ENCODE measurements at places on chromosomes 7 and 10. TPM values are rescaled to one million over a fixed set of nuclear protein-coding genes. Genes with fewer than 3 reads are reported as not detected.

NUTM2B gene
- total RNA-seq: 6.8 TPM

TWIST1 gene
- not detected for total RNA-seq

DNA sequence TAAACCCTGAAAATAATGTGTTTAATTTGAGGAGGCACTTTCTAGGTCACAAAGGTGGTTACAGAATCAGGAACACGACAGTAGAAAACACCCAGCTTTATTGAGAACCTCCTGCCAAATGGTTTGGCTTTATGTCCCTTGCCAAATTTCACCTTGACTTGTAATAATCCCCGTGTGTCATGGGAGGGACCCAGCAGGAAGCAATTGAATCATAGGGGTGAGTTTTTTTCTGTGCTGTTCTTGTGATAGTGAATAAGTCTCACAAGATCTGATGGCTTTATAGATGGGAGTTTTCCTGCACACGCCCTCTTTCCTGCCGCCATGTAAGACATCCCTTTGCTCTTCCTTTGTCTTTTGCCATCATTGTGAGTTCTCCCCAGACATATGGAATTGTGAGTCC is 193.8 kb upstream of the KLF6 start:
- no peak for DNase-seq

DNA sequence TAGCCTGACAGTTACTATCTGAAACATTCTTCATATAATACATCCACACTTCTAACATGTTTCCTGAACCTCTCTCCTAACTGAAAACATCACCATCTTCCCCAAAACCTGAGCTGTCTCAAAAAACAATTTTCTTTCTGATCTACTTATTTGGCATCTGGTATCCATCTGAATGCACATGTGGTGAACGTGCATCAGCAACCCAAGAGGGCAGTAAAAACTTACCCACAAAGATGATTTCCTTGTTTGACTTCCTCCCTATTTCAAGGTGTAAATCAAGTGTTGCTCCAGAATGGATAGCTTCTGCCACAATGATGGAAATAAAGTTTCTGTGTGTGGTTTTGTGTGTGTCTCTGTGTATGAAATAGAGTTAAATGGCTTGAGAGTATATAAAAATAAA is 500.4 kb downstream of the MAGI2 start:
- no peak for DNase-seq

PVRIG gene
- 4.3 TPM for total RNA-seq

GRCh38 chr10:2399482-2399881 is 662.2 kb upstream of the ADARB2 start:
- DNase-seq: no peak

GRCh38 chr7:96546426-96546825 is 163.2 kb downstream of the SEM1 start:
- no peak for DNase-seq

- no peak for DNase-seq
Measured at GRCh38 chr7:128022631-128023532, 8.4 kb downstream of the LRRC4 start.

PARP12 gene
- 20.9 TPM for total RNA-seq

IRF5 gene
- 3.7 TPM for total RNA-seq

PRRT4 gene
- total RNA-seq: 0.16 TPM

GRCh38 chr10:34526758-34527730 is 288.1 kb downstream of the PARD3 start:
- no peak for DNase-seq

DNA sequence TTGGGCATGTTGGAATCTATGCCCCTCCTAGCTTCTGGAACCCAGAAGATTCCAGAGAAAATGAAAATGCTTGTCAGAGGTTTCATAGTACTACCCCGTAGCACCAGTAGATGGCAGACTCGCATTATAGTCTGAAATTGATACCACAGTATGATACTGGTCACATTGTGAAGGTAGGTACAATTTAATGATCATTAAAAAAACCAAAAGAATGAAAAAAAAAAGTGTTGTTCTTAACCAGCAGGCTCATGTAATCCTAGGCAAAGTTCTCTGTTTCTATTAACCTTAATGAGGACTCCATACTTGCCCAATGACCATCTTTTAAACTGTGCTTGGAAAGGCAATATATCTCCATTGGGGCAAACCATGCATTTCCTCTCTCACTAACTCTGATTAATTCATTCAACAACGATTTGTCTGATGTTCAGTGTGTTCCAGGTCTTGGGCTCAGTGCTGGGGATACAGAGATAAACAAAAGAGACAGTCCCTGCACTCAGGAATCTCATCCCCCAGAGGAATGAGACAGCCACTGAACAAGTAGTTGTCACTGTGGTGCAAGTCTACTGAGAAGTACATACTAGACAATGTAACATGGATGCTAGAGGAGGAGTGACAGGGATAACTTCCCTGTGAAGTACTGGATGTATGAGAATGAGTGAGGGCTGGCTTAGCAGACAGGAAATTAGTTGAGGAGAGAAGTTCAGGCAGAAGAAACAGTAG is 223.5 kb upstream of the PHYHIPL start:
- peak; percentile 36 for DNase-seq

GRCh38 chr10:100750291-100751210 is 5.2 kb downstream of the PAX2 start:
- no peak for DNase-seq

DNA sequence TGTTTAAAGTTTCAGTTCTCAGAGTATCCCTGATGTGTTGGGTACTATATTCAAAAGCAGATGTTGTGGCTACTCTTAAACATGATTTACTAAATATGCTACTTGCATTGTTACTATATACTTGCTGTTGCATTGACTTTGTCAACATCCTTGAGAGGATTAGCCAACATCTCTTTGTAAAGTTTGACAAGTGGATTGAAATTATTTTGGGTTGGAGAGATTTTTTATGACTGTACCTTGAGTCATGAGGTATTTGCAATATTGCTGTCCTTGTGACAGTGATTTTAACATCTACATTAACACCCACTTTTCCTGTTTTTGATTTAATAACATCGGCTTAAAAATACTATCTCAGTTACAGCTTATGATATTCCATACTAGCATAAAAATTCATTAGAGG is 31.9 kb downstream of the MRC1 start:
- no peak for DNase-seq

PLEKHA1 gene
- 20.9 TPM for total RNA-seq

EMX2 gene
- total RNA-seq: 0.95 TPM

NPC1L1 gene
- not detected for total RNA-seq

DNA sequence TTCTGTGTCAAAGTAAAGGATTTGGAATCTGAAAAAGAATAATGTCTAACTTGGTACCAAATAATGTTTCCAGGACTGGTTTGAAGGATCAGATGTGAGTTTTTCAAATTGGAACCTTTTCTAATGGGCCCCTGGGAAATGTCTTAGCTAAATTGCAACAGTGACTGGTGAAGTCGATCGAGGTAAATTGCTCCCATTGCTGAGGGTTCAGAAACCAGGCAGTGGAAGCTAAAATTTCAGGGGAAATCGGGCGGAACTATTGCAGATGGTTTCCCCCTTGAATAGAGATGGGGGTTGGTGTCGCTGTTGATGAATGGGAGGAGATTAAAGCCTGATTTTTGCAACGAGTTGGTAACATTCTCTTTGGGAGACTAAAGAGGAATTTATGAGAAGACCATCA is 112.7 kb downstream of the SND1 start:
- DNase-seq: no peak

DNA sequence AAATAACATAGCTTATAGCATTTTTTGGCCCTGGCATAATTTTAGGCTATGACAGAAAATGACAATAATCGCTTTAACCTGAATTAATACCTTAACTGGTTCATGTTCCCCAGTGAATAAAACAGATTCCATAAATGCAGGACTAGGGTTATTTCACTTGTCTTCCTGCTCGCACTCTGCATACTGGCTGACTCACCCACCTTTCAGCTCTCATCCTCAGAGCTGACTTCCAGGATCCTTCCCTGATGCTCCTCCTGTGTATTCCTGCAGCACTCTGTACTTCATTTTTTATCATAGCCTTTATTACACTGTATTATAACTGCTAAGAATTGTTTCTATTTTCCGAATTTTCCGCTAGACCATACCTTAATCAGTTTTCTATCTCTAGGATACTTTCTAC is 123.7 kb downstream of the AVL9 start:
- no peak for DNase-seq

CNNM1 gene
- total RNA-seq: 0.64 TPM

ZNF467 gene
- total RNA-seq: 4.0 TPM

- DNase-seq: no peak
Measured at GRCh38 chr10:13542533-13542932, 13.7 kb upstream of the BEND7 start.

DNA sequence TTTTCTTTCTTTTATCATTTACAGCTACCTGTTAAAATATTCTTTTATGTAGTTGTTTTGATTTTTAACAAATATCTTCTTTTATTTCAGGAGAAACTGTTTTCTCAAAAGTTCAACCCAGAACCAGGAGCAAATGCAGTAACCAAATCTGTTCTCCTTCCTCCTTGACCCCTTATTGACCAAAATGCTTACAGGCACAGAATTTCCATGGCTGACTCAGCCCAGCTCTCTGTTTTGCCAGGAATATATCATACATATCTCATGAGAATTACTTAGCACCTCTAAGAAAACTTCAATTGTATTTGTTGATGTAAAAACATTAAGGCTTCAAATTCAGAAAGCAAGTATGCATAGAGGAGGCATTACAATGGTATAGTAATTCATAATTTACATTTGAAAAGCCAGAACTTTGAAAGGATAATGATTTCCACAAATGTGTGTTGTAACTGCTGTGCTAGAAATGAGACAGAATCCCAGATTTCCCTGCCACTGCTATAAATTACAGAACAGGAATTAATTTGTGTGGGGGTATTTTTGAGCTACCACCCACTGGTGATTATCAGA is 2.2 kb downstream of the GSAP start:
- no peak for DNase-seq

PPP1R9A gene
- 18.3 TPM for total RNA-seq

- peak; percentile 12 for DNase-seq
Measured at GRCh38 chr10:46171661-46172060, 115.1 kb upstream of the ANTXRL start.

DNA sequence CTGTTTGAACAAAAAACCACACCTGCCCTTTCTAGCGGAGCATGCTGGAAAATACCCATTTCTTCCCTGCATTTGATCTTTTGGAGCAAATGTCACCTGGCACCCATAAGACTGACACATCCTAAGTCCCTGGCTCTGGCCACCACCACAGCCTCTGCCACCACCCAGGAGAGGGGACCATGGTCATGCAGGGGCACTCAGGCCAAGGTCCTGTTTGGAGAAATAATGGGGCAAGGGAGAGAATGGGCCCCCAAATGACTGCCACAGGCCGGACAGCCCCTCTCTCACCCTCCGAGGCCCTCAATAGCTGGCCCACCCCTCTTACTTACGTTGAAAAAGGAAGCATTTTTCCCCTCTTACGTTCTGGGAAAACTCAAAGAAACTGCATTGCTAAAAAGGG is 35.4 kb downstream of the RGS10 start:
- DNase-seq: no peak

- DNase-seq: no peak
Measured at GRCh38 chr7:131454498-131454897, 101.9 kb downstream of the PODXL start.

DNA sequence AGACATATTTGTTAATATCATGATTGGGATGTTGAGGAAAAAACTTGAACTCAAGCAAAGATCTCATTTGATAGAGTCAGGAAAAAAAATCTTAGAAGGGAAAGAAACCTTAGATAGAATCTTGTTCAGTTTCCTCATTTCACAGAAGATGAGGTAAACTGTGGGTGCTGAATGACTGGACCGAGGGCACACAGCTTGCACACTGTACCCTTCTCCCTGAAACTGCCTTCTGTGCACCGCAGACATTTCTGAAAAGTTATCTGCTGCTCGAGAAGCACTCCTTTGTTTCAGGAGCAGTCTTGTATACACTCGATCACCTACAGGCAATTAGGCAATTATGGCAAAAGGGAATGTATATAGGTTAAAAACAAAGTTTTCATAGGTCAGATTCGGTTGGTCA is 167.4 kb downstream of the SKAP2 start:
- DNase-seq: no peak

- DNase-seq: peak; percentile 32
Measured at GRCh38 chr7:129949292-129950133, 3.2 kb downstream of the UBE2H start.

- DNase-seq: no peak
Measured at GRCh38 chr7:45224832-45225231, 67.2 kb downstream of the RAMP3 start.

DNA sequence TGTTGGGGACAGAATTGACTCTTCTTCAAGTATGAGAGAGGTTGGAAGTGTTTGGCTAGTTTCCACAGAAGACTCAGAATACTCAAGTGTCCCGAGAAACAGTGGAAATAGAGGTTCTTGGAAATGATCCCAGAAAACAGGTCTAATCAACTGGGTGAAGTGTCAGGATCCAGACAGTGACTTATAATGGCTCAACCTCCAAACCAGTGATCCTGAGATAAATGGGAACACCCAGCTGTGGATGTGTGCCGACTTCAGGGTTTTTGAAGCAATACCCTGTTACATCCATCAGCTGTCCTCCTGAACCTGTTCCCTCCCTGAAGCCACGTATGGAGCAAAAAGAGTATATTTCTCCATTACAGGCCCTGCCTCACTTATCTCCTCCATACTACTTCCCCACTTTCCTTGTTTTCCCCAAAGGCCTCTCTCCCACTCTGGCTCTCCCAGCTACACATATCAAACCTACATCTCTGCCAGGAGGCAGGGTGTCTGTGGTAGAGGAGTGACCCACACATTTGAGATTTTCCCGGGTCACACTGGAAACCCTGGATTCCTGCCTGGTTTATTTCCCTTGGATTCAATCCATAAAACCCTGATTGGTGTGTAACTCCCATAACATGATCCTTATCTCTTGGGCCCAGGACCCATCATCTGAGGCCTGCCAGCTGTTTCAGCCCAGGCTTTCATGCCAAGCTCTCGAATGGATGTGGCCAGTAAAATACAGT is 17.6 kb upstream of the ELOVL3 start:
- DNase-seq: no peak

GRCh38 chr10:4254101-4254994 is 469.3 kb upstream of the KLF6 start:
- no peak for DNase-seq

DEPP1 gene
- 109 TPM for total RNA-seq

BICC1 gene
- 0.60 TPM for total RNA-seq

DNA sequence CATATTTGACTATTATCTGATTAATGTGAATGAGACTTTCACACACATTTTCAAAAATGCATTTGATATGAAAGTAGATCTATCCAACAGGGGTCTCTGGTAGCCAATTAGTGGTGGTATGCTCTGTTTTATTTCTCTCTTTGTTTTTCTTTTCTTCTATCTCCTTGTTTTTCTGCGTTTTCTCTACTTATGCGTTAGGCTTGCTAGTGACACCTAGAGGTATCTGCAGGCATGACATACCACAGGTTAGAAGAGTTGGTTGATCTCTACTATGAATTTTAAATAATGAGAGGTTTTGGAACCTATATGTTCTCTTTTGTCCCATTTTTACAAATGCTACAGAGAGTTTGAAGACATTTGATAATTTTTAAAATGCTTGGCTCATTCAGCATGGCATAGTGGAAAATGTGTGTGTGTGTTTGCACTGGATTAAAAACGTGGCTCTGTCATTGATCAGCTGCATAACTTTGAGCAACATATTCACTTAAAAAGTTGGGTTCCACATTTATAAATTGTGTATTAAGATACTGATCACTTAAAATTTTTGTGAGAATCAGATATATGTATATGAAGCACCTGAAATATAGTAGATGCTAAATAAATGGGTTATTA is 28.1 kb upstream of the PLXDC2 start:
- peak; percentile 23 for DNase-seq

HTR5A gene
- not detected for total RNA-seq

- DNase-seq: no peak
Measured at GRCh38 chr10:69916118-69916517, 114.4 kb downstream of the COL13A1 start.

- no peak for DNase-seq
Measured at GRCh38 chr10:94149702-94150101, 156.0 kb downstream of the PLCE1 start.

- no peak for DNase-seq
Measured at GRCh38 chr10:114777415-114777814, 44.2 kb upstream of the FHIP2A start.
